Stimulated activated CD4-positive, alpha-beta T cell treated with anti-CD3 and anti-CD28 coated beads, TNF-alpha, amount 100 ng/mL, for 24 hours (primary cell): ENCODE measurements at places on chromosomes 1 and 21.

DNA sequence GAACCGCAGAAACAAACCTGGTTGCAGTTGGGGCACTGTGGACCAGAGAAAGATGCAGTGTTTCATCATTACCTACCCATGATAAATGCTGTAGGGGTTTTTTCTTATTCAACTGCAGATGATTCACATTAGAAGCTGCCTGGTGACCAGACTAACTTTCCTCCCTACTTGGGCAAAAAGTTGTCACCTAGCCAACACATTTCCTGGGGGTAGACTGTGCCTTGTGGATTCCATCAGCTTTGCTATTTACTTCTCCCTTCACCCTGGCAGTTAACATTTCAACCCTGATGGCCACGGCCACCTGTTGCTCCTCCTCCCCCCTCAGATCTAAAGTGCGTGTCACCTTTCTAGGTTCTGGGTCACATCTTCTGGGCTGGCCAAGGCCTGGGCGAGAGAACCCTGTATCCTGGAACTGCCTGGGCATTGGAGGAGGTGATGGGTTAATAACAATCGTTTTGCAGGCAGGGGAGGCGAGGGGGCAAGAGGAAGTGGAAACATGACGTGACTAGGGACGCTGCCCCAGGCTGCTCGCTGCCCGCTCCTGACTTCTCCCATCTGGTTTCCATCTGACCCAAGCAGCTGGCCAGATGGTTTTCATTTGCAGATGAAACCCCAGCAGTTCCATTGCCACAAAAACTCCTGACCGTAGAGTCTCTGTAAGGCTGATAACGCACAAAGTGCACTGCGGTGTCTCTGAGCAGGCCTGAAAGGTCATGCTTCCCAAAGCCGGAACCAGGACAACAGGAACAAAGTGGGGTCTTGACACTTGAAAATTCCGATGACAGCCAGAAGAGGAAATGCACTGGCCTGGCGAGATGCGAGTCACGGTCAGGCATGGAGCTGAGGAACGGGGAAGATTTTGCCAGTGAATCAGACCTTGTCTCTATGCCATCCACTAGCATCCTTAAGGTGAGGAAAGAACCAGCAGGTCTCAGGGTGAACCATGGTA lies 36.6 kb downstream of the CAPZB start:
- DNase-seq, result no peak

GRCh38 chr1:94590203-94591137 lies 48.9 kb upstream of the F3 start:
- DNase-seq, result no peak

- DNase-seq, result no peak
These were observed 41.8 kb downstream of the TTC39A start for GRCh38 chr1:51288578-51288977.

GRCh38 chr1:184052750-184053149 lies 1.2 kb downstream of the TSEN15 start:
- no peak for DNase-seq

GRCh38 chr1:2251786-2252185 lies 23.7 kb downstream of the SKI start:
- no peak for DNase-seq

- no peak for DNase-seq
These were observed 151.7 kb downstream of the NR5A2 start for GRCh38 chr1:200179126-200179780.

DNA sequence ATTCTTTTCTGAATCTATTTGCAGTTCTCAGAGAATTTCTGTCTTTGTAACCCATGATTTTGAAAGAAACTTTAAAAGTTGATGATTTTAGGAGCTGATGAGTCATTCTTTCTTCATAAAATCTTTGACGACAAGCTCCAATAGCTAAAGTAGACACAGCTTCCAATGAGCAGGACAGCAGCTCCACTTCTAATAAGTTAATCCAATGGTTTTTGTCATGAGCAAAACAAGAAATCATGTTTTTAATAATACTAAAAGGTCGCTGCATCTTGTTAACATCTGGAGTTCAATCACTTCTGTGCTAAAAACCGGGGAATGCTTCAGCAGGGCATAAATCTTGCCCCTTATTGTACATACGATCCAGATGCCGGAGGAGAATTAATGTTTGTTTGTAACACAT lies 48.9 kb upstream of the GORAB start:
- no peak for DNase-seq

- no peak for DNase-seq
These were observed 157.6 kb upstream of the IVNS1ABP start for GRCh38 chr1:185474440-185475149.

GRCh38 chr1:42189931-42190853 lies 25.6 kb upstream of the GUCA2A start:
- no peak for DNase-seq

DNA sequence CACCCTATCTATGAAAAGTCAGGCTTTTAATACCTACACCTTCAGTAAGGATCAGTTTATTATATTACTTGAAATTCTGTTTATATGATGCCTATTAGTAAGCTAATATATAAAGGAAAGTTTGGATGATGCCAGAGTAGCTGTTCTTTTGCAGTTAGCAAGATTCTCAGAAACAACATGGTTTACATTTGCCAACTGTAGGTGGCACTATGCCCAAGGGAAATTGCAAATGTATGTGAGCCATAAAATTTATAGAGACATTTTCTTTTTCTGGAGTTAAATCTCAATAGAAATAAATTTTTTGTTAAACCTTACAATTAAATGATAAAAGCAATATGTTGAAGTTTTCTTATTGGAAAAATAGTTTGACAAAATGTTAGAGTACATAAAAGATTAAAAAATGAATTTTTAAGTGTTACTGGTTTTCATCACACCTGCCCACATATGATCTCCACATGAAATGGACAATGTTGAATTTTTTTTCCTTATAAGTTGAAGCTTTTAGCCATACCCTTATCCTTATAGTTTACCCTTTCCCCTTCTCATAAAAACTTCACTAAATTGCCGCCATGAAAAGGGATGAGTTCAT lies 32.1 kb upstream of the EPHX4 start:
- peak; percentile 24 for DNase-seq

- DNase-seq, result no peak
These were observed 29.1 kb upstream of the GRHL3 start for GRCh38 chr1:24289937-24290595.

DNA sequence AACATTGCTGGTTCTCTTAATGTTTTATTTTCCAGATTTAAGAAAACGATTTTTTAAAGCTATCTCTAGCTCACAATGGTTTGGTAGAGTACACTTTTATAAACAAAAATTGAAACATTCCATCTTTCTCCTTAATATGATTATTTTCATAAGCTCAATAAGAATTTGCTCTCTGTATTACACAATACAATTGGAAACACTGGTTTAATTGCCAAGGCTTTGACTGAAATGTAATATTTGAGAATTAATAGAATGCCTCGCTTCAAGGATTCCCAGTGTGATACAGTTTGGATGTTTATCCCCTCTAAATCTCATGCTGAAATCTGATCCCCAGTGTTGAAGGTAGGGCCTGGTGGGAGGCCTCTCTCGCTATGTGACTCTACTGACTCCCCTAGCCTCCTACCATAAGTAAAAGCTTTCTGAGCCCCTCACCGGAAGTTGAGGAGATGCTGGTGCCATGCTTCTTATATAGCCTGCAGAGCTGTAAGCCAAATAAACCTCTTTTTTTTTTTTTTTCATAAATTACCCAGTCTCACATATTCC lies 67.4 kb downstream of the DDAH1 start:
- DNase-seq, result no peak

GRCh38 chr1:111679541-111679940 lies 59.7 kb downstream of the INKA2 start:
- DNase-seq, result no peak
